AG09309 (cell line): ENCODE measurements at places on chromosomes 13 and 19.

- no peak for DNase-seq
Observed at GRCh38 chr13:110929104-110929777, 14.4 kb upstream of the ANKRD10 start.

- no peak for DNase-seq
Observed at GRCh38 chr13:38921081-38921480, 69.5 kb downstream of the STOML3 start.

DNA sequence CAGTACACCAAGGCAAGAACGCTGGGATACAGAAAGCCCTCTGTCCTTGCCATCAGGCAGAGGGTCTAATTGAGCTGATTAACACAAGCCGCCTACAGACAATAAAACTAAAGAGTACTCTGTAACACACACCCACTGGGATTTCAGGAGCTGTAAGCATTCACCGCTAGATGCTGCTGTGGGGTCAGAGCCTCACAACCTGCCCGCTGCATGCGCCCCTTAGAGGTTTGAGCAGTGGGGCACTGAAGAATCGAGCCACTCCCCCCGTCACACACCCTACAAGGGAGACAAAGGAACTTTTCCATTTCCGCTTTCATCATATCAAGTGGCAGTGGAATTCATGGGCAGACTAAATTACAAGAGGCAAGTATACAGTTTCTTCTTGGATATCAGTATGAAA lies 1080.6 kb downstream of the PCDH17 start:
- DNase-seq = no peak

DNA sequence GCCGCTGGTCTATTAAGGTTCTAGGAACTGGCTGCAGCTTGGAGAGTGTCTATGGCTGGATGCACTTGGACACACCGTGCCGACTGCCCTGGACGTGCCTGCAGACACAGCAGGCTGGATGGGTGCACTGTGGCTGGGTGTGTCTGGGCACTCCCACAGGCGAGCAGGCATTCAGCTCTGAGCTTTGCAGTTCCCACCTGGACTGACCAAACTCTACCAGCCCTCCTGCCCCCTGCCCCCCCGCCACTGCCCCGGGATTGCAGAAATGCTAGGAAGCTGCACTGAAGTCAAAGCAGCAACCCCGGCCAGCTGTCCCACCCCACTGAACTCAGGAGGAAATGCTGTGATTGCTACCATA lies 7.0 kb upstream of the LRP3 start:
- DNase-seq = no peak

- DNase-seq = no peak
Observed at GRCh38 chr13:28058866-28059613, 41.3 kb downstream of the FLT3 start.

- DNase-seq = no peak
Observed at GRCh38 chr13:40682449-40683240, 16.2 kb upstream of the FOXO1 start.

DNA sequence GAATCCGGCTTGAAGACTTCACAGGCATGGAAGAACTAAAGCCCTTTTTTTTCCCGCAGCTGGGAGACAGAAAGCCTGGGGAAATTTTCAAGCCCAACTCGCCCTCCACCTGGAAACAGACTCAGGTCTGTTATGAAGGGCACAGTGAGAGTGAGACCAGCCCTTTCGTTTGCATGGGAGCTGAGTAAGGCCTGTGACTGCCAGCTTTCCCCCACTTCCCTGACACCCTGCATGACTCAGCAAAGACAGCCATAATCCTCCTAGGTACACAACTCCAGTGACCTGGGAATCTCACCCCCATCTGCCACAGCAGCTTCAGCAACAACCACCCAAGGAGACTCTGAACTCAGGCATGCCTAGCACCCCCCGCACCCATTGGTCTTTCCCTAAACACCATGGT lies 87.6 kb upstream of the ZNF91 start:
- no peak for DNase-seq

DNA sequence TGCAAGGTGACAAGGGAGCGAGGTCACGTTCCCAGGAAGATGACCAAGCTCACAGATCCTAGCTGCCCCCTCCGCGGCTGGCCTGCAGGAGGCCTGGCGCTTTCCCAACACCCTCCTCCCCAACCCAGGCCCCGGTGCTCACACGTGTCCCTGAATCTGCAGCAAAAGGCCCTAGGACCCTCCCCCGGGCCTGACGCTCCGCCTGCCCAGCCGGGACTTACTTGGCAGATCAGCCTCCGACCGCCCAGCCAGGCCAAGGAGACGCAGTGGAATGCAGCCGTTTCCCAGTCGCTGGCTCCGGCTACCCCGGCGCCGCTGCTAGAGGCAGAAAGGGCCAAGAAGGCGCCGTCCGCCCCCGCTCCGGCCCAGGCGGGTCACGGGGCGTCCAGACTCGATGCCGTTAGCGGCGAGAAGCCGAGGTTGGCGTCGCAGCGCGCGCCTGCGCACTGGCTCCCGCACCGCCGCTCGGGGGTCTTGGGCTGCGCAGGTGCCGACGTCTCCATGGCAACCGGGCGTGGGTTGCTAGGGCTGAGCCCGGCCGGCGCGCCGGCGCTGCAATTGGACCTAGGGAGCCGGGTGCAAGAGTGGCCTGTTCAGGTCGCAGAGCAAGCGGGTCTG lies at the start of gene PNMA8A:
Gene PNMA8A (minus strand): TSS at position 448 of the 618 bp plus-strand sequence. CDS start 528 bp downstream, outside the sequence.
- DNase-seq = no peak
